ENCODE measurements at places on chromosomes 4 and X.

DNA sequence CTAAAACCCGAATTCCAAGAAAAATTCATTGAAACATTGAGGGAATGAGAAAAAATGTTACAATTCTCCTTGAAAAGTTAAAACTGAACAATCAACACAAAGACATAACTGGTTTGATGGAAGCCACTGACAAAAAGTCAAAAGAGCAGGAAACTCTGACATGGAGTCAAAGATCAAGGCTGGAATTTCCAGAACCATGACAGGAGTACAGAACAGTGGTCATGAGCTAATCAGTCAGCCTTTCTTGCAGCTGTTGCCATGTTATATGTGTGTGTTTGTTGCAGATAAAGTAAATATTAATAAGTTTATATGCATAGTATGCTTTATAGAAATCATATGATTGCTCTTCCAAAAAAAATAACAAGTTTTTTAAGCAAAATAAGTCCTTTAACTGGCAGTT, 184.7 kb upstream of the HCCS start:
- DNase-seq: no peak

DNA sequence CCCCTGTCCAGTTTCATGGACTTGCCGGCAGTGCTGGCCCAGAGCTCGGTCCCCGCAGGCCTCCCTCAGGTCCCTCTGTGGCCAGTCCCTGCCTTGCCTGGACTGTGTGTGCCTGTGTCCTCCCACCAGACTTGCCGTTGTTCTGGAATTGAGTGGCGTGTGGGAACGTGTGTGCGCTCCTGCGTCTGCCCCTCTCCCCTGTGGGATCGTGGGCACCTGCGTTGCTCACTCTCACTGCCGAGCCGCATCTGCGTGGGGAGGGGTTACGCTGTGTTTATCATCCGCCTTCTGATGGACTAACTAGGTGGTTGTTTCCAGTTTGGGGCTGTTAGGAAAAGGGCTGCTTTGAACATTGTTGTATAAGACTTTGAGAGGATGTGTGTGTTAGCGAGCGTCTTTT, 21.2 kb downstream of the PCGF3 start:
- no peak for DNase-seq

- peak; percentile 32 for DNase-seq
These were observed 86.3 kb downstream of the EGF start for GRCh38 chr4:109998867-109999584.

DNA sequence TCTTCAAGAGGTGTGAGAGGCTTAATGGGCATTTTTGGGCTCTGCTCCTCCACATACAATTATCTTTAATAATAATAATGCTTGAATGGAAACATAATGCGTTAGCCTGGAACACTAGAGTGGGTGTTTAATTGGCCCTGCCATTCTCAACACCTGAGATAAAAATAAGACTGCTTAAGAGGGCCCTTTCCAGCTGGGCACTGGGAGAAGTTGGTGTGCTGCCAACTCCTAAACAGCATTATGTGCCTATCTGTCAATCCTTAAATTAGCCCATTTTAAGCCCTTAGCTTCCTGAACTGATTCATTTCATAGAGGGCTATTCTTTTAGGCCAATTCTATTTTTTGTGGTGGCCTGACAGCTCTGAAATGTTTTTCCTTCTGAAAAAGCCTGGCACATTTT, 211.1 kb upstream of the ZIC3 start:
- DNase-seq: peak; percentile 87

- DNase-seq: no peak
These were observed 684.4 kb upstream of the GNPDA2 start for GRCh38 chr4:45410701-45411210.

DNA sequence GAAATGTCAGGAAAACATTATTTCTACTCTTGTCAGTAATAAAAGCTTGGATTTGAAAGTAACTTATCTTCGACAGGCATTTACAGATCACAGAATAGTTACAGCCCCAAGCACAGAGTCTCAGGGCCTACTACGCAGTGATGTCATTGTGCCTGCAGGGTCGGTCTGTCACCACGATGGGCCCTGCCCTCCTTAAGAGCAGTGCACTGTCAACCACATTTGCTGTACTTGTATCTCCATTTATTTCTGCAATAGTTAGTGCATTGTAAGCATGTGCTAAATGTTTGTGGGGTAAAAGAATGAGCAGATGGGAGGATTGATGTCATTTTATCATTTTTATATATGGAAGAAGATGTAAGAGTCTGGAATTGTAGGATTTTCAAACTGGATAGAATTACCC, 13.6 kb upstream of the CCKAR start:
- DNase-seq: no peak

- no peak for DNase-seq
These were observed 66.8 kb downstream of the HHIP start for GRCh38 chr4:144712775-144713174.

DNA sequence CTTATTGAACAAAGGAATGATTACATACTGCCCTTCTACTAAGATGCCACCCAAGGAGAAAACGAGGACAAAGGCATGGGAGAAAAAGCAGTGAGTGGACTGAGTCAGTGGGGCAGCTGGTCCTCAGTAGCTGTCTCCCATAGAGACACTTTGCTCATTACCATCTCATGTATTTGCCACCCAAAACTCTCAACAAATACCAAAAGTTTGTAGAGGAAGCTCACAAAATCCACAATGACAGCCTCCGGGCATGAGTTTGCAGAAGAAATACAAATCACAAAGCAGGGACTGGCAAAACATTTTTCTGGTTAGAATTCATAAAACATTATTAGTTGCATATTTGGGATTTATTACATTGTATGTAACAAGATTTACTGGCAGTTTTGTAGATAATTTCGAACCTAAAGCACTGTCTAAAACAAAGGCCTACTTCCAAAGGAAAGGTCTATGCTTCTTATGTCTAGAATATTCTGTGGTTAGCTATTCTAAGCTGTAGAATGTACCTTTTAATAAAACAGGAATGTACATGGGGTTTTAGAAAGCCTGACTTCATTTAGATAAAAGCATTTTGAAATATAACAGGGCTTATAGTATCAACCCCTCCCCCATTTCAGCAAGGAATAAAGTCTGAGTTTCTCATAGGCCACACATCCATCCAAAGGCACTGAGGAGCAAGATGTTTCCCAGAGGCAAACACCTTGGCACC, 17.7 kb downstream of the PCDH18 start:
- no peak for DNase-seq

DNA sequence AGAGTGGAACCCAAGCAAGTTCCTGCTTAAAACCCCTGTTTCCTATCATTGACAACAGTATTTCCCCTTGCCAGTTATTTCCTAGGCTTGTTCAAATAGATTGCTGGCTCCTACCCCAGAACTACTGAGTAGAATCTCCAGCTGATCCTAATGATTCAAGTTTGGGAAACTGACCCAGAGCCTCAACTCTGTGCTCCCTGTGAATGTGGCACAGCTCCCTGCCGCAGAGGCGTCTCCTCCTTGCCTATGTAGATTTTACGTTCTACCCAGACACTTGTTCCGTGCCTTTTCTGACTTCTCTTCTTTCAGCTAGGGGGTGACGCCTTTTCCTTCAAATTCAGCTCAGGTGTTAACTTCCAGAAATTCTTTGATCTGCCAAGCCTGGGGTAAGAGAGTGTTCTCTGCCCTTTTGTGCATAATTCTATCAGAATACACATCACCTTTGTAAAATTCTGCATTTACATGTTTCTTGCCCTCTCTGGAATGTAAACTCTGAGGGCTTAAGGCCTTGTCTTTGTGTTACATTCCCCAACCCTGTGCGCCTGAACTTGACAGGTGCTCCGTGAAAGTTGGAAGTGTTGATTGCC, 4.4 kb downstream of the LSM6 start:
- DNase-seq: no peak

GRCh38 chrX:154819771-154820341, 14.6 kb upstream of the MPP1 start:
- DNase-seq: peak; percentile 2

DNA sequence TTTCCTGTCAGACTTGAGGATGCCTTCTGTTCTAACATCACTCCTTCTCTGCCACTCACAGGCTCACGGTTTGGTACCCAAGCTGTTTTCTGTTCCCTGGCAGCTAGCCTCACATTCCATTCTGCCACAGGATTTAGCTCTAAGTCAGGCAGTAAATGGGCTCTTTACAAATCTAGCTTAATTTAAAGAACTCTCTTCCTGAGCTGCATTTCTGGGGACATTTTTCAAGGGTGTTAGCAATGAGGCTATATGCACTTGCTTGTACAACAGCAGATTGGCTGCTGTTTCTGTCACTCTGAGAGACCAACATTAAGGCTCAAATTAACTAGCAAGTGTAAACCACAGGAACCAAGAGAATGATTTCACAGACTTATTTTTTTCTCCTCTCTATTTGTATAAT, 337.8 kb upstream of the NOCT start:
- DNase-seq: no peak

GRCh38 chr4:185457136-185457535, 14.4 kb downstream of the CCDC110 start:
- no peak for DNase-seq

- no peak for DNase-seq
These were observed 15.6 kb downstream of the SRPX start for GRCh38 chrX:38205039-38205438.

GRCh38 chr4:101685126-101685525, 105.4 kb upstream of the BANK1 start:
- no peak for DNase-seq

- DNase-seq: no peak
These were observed 38.5 kb downstream of the MAGEB5 start for GRCh38 chrX:26254436-26254835.

GRCh38 chr4:14636563-14636962, 365.7 kb upstream of the CPEB2 start:
- no peak for DNase-seq

GRCh38 chrX:119721487-119721886, 28.5 kb upstream of the SEPTIN6 start:
- DNase-seq: no peak

- no peak for DNase-seq
These were observed 11.8 kb downstream of the EDA start for GRCh38 chrX:69627744-69628143.

DNA sequence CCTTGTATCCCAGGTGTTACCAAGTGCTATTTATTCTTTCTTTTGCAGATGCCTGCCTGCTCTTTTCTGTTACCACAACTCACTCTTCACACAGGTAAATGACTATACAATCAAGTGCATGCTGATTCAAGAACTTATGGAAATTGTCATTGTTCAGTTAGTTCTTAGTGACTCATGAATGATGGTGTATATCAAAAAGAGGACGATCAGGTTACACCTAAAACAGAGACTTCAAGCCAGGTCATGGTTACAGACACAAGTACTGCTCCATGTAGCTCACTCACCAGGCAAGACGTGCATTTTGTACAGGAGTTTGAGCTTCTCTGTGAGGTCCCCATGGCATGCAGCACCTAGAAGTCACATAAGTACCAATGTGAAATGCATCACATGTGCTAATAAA, 59.3 kb upstream of the UCP1 start:
- DNase-seq: no peak

GRCh38 chr4:105184316-105184980, 37.8 kb downstream of the TET2 start:
- DNase-seq: no peak

DNA sequence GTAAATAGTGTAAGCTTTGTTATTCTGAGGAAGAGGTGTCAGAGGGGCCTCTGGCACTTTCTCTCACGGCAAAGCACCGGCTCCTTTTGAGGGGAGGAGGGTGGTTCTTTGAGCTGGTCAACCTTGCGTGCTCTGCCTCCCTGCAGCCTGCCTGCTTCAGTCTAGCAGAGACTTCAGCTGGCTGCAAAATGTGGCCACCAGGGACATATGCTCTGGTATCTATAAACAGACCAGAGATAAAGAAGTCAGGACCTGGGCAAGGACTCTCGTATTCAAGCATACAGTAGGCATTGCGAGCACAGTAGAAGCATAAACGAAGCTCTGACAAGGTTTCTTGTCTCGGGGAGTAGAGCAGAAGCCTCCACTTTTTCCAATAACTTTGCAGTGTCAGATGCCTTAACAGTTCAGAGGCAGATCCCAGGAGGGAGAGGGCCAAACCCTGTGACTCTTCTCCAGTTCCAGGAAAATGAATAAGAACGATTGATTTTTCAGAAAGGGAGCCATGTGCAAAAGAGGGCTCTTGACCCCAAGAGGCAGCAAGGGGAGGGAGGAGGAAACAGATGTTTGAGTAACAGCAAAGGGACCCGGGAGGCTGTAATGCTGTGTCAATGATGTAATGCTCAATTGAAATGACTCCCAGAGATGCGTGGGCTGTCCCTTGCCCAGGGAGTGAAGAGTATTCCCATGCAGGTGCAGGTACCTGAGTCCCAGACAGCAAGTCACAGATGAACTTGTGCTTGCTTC, 57.9 kb upstream of the TEX13D start:
- DNase-seq: no peak

GRCh38 chr4:2832981-2833670, 10.5 kb upstream of the ADD1 start:
- DNase-seq: no peak

DNA sequence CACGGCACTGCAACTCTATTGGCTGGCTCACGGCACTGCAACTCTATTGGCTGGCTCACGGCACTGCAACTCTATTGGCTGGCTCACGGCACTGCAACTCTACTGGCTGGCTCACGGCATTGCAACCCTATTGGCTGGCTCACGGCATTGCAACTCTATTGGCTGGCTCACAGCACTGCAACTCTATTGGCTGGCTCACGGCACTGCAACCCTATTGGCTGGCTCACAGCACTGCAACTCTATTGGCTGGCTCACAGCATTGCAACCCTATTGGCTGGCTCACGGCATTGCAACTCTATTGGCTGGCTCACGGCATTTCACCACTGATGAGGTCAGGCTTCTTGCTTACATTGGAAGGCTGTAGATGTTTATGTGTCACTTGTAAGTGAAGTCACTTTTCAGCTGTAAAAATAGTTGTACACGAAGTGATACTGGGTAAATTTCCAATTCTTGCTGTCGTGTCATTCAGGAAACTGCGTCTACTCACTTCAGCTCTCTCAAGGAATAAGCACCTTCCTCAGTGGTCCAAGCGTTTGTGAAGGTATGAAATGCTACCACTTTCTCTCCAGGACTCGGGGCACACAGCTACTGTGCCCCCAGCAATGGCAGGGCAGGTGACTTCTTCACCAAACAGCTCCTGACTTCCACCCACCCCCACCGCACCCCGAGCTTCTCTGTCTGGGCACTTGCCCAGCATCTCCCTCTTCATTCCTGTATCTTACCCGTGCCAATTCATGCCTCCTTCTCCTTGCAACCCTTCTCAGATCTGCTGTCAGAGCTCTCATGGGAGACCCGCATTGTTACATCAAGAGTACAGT, 141.3 kb downstream of the AFAP1 start:
- no peak for DNase-seq

DNA sequence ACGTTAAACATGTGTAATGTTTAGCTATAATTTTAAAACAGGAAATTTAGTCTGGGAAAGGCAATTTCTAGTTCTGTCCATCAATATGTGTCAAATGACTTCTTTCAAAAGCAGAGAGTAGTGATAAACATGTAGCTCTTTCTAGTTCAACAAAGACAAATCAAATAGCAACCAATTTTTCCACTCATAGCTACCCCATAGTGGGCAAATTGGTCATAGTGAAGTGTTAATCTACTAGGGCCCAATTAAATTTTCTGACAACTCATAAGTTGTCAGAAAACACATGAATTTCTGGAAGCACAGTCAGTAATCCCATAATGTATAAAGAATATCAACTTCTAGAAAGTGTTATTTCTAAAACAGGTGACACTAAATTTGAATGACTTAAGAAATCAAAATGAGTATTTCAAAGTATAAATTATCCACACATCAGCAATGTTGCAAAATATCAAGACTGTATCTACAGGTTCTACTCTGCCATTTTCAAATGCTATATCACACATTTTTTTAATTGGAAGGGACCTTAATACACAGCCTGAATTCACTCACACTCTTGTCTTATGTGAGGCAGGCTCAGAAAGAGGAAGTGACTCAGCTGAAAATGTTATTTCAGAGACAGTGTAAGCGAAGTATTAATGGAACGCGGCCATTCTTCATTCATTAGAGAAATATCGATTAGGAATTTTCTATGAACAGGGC, 7.7 kb downstream of the OCIAD2 start:
- DNase-seq: no peak

Measured in NCI-H1436 (cell line).